Coronary artery (tissue), 2 donors: ENCODE measurements at places on chromosomes 16 and 17.

- peak; percentile 92 for DNase-seq
Observed at GRCh38 chr17:38748149-38748891, at the start of gene PCGF2. Gene PCGF2 (minus strand): TSS chr17:38748336. CDS start chr17:38740402, 7,934 bp downstream.

GRCh38 chr17:50162466-50163254 lies 3.1 kb upstream of the SGCA start:
- no peak for DNase-seq

DNA sequence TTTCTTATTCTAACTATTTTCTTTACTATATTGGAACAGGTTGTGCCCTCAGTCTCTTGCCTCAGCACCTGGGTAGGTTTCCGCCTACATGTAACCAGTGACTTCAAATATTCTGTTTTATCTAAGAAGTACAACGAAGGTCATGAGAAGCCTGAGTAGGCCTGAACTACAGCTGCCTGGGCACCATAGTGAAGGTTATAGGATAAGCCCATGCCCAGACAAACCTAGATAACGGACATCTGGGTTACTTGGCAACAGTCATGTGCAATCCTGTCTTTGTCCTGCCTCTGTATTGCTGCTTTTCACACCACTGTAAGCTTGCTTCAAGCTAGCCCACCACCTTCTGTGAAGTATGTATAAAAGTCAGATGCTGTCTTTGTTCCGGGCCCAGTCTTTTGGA lies 25.4 kb upstream of the ARL4D start:
- DNase-seq: no peak

- DNase-seq: no peak
Observed at GRCh38 chr17:5675625-5676421, 91.5 kb upstream of the NLRP1 start.

- DNase-seq: no peak
Observed at GRCh38 chr16:83727751-83728352, 79.9 kb upstream of the HSBP1 start.

DNA sequence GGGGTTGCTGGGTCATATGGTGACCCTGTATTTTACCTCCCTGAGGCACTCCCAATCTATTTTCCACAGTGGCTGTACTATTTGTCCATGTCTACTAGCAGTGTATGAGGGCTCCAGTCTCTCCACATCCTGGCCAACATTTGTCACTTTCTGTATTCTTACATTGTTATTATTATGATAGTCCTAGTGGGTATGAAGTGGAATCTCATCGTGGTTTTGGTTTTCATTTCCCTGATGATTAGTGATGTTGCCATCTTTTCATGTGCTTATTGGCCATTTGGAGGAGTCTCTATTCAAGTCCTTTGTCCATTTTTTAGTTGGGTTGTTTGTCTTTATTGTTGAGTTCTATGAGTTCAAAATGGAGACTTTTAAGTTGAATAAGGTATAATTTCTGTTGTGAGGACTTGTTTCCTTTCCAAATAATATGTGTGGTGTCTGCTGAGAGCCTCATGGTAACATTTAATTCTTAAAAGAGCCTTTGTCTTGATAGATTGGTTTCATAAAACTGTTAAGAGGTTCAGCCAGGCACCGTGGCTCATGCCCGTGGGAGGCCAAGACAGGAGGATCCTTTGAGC lies 108.2 kb downstream of the RPTOR start:
- DNase-seq: no peak

DNA sequence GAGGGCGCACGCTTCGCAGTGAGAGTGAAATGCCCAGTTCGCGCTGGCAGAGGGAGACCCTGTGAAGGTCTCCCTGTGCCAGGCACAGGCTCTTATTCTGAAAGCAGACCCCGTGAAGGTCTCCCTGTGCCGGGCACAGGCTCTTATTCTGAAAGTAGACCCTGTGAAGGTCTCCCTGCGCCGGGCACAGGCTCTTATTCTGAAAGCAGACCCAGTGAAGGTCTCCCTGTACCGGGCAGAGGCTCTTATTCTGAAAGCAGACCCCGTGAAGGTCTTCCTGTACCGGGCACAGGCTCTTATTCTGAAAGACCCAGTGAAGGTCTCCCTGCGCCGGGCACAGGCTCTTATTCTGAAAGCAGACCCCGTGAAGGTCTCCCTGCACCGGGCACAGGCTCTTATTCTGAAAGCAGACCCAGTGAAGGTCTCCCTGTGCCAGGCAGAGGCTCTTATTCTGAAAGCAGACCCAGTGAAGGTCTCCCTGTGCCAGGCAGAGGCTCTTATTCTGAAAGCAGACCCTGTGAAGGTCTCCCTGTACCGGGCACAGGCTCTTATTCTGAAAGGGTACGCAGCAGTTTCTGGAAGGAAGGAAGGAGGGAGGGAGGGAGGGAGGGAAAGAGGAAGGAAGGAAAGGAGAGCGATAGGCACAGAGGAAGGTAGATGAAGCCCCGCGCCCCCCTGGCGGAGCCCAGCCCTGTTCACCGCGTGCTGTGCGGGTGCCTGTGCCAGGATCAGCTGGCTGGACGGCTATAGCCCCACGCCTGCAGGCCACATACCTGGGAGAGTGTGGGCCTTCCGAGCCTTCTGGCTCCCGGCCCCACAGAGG lies 55.3 kb downstream of the WDR45B start:
- DNase-seq: no peak

DNA sequence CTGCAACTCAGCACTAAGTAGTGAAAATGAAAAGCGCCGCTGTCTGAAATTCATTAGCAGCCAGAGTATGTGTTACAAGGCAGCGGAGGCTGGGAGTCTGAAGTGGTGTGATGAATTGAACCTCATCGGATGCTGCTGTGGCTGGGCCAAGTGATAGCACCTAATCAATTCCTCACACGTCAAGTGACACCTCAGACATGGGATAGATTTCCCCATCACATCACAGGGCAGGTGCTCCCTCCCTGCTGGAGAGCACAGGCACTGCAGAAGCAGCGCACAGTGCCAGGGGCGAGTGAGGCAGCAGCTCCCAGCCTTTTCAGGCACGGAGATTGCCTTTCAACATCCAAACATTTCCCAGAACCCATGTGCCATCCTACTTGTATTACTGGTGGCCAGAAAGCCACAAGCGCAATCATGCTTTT lies 32.2 kb downstream of the DRC3 start:
- DNase-seq: no peak

DNA sequence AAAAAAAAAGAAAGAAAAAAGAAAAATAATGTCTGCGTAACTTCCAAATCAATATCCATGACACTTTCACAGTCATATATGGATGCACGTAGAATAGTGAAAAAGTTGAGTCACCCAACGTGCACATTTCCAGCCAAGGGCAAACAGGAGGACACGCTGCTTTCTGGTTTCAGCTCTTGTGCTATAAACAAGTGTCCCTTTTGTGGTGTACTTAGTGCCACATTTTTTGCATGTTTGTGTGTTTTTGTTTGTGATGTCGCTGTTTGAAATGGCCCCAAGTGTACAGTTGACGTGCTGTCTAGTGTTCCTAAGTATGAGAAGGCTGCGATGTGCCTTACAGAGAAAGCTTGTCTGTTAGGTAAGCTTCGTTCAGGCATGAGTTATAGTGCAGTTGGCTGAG lies 2.9 kb downstream of the CHD9 start:
- no peak for DNase-seq

DNA sequence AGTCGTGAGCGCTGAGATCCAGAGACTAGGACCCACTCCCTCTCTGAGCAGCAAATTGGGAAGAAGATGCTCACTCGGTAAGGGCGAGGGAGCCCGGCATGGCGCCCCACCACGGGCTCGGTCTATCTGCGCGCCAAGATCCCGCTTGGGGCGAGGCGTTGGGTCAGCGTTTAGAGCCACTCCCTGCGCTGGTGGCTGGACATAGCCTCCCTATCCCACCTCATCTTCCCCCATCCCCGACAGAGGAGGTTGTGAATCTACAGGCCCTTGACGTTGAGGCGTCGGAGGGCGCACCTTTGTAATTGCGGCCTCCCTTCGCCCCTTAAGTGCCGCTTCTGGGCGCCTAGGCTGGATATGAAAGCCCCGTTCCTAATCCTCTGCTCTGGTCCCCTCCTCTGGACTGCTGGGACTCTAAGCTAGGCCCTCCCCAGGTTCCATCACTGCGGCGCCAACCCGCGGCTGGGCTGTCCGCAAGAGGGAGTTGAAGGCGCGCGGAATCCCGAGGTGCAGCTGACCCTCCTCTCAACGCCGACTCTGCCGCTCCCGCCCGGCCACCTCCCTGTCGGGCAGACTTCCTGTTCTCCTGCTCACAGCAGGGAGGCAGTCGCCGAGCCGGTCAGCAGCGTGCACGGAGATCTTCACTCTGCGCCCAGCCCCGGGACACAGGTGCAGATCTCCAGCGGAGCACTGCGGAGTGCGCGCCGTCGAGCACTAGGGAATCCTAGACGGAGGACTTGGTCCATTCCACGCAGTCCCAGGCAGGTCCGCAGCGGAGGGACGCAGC lies 16.1 kb upstream of the HOXB9 start:
- DNase-seq: no peak

DNA sequence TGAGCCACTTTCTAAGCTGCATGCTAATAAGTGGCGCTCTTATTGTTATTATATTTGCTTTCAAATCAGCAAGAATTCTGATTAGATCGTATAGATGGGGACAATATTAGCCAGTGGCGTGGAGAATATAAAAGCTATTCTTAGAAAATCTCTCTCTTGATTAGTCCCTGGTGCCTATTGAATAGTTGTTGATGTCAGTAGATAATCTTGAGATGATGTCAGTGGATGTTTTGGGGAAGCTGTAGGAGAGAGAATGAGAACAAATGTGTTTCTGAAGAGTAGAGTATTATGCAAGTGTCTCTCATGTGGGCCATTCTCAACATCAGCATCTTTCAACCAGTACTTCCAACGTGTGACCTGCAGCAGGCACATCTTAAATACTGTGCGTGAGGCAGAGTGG lies 445.7 kb downstream of the GRIN2A start:
- DNase-seq: no peak

- DNase-seq: peak; percentile 41
Observed at GRCh38 chr16:49022351-49022963, 259.2 kb downstream of the CBLN1 start.

DNA sequence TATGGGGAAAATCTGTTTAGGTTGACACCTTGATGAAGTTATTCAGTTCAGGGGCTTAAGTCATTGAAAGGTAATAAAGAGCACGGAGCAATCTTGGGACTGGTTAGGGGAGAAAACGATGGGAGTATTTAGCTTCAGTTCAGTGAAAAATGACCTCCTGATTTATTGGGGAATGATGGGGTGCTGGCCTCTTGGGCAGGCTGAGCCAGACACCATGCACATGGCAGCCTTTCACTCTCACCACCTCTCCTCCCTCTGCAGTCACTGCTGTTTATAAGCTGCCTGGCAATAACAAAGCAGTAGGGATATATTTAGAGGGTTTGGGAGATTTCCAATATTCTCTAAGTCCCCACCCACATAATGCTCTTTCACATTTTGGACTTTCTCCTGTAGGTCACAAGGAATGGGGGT lies 140.5 kb upstream of the HS3ST2 start:
- DNase-seq: peak; percentile 43

- DNase-seq: no peak
Observed at GRCh38 chr17:39894681-39895376, 23.6 kb downstream of the GSDMB start.

DNA sequence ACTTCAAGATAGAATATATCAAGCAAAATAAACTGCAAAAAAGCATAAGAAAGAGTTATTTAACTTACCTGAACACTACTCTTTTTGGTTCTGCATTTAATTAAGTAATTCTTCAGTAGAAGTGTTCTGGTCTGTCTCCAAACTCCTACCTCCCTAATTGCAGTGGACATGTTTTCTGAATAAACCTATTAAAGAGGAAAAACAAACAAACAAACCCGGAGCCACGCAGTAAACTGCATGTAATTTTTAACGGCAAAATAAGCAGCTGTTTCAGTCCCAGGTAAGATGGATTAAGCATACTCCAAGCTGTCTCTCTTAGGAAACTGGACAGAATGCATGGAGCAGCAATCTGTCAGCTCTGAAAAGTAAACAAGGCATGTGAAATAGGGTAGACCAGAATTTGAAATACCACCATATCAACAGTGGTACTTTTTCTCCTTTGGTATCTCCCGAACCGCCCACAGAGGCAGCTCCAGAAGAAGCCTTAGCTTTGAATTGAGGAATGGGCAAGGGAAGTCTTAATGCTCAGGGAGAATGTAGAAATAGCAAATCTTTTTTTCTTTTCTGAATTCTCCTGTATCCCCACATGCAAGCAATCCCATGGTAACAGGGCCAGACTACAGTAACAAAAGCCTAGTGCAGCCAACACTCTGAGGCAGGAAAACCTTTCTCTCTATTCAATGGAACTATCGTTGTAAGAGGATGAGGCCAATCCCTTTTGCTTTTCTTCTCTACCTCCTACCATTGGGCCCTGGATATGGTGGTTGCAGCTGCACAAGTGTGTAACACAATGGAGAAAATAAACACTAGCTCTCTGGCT lies 12.5 kb downstream of the ABCA5 start:
- no peak for DNase-seq

- DNase-seq: peak; percentile 2
Observed at GRCh38 chr16:49628148-49628547, 227.8 kb downstream of the ZNF423 start.

DNA sequence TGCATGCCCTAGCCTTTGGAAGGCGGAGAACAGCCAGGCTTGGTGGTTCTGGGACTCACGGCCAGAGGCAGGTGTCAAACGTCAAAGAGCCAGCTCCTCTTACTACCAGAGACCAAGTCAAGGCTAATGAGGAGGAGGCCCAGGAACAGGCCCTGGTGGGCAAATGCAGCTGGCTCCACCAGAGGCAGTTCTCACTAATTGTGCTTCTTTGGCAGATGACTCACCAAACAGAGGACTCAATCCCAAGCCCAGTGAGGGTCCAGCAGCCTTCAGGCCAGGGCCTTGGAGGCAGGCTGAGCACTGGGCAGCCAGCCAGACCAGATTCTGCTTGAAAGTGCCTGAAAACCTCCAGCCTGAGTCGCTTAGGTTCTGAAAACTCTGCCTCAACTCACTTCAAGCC lies 336.5 kb upstream of the CDH5 start:
- no peak for DNase-seq

DNA sequence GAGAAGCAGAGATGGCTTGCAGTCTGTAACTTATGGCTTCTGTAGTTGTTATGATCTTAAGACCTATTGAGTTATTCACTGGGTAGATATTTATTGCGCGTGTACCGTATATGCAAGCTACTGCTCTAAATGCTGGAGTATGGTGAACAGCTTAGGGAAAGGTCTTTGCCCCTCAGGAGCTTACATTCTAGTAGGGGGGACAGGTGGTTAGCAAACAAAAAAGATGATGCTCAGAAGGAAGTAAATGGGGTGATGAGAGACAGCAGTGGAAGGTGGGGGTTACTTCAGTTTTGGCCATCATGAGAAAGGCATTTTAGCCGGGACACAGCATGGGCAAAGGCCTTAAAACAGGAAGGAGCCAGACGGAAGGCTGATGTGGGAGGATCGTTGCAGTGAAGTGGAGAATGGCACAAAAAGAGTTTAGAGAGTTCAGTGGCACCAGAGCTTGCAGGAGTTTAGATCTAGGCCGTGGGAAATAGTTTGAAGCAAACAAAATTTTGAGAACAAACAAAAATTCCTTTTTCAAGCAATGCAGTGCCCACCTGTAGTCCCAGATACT lies 2.1 kb downstream of the ARMC7 start:
- DNase-seq: no peak
